ENCODE measurements at places on chromosomes 16 and 17.

DNA sequence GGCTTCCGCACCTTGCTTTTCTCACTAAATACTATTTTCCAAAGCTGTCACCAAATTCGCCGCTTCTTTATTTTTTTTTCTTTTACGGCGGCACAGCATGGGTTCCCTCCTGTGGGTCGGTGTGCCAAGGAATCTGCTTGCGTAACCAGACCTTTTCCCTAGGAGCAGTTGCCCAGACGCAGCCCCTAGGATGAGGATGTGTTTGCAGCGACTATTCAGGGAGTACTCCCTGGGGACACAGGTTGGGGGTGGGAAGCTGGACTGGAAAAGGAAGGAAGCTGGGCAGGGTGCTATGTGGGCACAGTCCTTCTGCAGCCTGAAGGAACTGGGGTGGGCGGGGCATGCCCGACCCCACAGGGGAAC lies 49.0 kb upstream of the ZCCHC14 start:
- no peak for DNase-seq

GRCh38 chr16:27600381-27600780 lies 50.4 kb downstream of the KATNIP start:
- no peak for DNase-seq

DNA sequence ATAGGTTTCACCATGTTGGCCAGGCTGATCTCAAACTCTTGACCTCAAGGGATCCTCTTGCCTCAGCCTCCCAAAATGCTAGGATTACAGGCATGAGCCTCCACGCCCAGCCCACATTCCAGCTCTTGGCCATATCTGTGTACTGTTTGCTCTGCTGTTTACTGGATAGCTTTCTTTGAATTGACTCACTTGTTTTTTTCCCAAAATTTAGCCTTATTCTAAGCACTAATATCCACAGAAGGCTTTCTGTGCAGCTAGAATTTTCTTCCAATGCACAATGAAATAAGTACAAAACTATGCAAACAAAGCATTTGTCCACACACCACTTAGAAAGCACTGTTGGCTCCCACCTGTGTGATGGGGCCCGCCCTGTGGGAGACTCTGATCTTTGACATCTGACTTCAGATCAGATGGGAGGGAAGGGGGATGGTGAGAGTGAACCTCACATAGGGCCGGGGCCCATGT lies 72.2 kb downstream of the CLEC16A start:
- DNase-seq, result no peak

GRCh38 chr17:28330671-28331070 lies 4.6 kb downstream of the IFT20 start:
- no peak for DNase-seq
